Fibroblast of skin of left biceps (primary cell): ENCODE measurements at places on chromosomes 13 and 19.

DNA sequence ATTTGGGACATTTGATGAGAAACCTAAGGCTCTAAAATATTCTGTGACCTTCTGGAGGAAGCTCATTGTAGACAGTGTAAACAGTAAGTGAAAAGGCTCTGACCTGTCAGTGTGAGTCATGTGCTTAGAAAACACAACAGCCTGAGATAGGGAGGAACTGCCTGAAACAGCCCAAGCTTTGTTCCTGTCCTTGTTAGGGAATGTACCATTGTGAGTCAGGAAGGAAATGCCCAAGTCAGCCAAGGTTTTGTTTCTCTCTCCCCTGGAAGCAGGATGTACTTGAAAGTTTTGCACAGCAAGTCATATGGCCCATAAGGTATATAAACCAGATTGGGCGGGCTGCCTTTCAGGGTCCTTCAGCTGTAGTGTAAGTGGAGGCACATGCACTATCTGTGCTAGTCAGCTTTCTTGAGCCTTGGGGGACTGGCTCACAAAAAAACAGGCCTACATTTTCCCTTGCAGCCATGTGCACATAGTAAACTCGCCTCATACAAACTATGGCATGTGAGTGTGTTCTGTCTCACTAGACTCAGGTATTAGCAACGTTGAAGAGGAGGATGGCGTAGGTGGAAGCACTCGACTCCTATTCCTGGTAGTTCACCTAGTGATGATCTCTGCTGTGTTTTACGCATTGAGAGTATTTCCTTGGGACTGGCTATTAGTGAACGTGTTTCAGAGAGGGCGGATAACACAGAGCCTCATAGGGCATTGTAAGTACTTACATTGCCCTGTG, 141.2 kb upstream of the KLHL1 start:
- no peak for DNase-seq

- no peak for DNase-seq
These were observed 77.8 kb downstream of the TEX29 start for GRCh38 chr13:111398196-111398595.

DNA sequence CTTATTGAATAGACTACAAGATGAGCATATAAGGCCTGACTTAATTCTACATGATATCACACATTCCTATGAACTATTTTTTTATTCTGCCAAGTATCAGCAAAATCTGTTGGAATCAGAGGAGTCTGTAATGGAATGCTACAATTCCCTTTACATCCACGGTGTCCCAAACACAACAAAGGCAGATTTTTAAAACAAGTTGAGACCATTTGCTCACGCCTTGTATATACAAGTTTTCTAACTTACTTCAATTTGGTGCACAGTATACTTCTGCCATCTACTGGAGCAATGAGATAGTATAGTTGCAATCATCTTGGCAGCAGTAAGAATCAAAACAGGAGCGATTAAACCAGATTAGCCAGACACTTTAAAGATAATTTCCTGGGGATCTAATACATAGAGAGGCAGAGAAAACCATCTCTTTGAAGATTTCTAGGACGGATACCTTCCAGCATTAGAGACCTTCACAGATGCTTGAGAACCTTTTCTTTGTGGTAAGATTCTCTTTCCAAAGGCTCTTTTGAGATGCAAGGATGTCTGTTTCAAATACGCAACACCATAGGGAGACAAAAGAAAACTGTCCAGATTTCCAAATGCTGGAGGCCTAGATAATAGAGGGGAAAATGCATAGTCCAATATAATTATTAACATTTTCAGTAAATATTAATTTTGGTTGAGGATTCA, 302.0 kb upstream of the MIR17HG start:
- DNase-seq = no peak

DNA sequence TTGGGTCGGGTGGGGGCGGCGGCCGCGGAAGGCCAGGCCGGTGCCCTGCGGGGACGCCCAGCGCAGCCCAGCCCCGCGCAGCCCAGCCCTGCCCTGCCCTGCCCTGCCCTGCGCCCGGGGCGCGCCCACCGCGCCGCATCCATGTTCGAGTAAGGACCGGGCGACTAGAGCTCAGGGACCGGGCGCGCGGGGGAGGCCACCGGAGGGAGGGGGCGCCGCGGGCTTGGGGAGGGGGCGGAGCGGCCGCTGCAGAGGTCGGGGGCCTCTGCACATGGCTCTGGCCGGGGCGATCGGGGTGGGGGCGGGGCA, 169 bp downstream of the GRAMD1A start:
- DNase-seq = no peak

GRCh38 chr13:32134241-32135055, 102.9 kb downstream of the FRY start:
- DNase-seq = no peak

- DNase-seq = no peak
These were observed 808.9 kb downstream of the DIAPH3 start for GRCh38 chr13:59354665-59355369.

GRCh38 chr19:30225676-30226463, 146.3 kb upstream of the ZNF536 start:
- DNase-seq = no peak

DNA sequence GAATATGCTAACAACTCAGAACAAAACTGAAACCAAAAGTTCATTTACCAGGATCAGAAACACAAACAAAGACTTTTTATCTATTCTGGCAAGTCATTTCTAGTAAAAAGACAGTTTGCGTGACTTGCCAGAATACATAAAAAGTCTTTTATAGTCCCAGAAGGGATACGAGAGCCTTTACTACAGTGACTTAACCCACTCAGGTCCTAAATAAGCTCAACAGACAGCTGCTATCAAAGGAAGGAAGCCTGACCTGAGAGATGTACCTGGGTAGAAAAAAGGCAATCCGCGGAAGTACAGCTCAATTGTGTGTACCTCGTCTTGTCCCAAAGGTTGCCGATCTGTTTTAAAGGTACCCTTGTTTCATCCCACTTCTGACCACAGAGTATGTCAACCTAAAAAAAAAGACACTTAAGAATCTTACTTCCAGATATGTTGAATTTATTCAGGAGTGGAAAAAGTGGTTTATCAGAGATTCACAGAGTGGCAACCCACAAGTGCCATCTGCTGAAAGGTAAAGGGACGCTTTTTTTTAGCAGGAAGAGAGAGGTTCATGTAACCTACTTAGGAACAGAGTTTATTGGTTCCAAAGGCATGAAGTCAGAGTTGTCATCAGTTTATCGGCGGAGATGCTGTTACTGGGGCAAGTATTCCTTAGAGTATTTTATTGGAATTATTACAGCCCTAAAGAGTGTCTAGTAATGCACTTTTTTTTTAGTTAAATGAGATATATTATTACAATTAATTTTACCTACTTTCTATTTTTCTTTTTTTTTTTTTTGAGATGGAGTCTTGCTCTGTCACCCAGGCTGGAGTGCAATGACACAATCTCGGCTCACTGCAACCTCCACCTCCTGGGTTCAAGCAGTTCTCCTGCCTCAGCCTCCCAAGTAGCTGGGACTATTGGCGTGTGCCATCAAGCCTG, 69.7 kb upstream of the C1QTNF9B start:
- no peak for DNase-seq

DNA sequence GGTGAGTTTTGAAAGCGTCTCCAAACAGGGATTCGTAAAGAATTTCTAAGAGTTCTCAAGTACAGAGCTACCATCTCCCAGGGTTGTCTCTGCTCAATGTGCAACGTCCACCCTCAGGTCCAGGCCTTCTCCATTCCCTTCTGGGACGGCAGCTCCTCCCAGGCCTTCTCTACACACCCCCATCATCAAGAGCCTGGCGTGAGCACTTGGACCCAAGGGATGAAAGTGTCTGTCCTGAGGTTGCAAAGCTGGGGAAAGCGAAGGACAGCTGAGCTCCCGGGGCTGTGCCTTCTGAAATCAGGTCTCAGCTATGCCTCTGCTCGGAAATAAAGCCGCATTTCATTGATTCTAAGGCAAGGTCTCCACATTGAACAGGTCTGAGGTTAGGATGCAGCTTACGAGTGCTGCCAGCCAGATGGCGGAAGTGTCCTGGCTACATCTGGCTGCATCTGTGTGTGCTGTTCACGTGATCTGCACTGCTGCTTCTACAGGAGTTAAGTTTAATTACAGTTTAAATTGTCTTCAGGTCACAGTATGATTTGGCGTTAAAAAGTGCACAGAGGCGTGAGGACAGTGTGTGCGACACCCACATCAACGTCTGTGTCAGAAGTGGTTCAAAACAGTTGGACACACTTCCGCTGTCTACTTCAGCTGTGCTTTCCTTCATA, 27.0 kb upstream of the MIER2 start:
- DNase-seq = no peak

DNA sequence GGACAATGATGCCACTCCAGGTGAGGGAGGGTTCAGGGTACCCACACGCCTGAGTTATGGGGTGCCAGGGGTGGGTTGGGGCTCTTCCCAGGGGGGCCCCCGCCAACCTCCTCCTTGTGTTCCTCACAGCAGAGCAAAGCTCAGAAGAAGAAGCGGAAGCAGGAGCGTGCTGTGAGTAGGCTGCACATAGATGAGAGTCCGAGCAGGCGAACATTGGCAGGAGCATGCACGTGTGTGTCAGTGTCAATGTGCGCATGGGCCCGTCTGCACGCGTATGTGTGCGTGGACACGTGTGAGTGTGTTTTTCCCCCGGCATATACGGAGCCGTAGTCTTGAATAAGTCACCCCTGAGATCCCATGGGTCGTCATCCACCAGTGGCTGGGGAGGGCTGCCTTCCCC, 12.4 kb upstream of the USE1 start:
- no peak for DNase-seq

GRCh38 chr19:45439190-45439568, 15.5 kb upstream of the ERCC1 start:
- no peak for DNase-seq

- DNase-seq = no peak
These were observed 97.6 kb upstream of the MIR17HG start for GRCh38 chr13:91249861-91250260.

DNA sequence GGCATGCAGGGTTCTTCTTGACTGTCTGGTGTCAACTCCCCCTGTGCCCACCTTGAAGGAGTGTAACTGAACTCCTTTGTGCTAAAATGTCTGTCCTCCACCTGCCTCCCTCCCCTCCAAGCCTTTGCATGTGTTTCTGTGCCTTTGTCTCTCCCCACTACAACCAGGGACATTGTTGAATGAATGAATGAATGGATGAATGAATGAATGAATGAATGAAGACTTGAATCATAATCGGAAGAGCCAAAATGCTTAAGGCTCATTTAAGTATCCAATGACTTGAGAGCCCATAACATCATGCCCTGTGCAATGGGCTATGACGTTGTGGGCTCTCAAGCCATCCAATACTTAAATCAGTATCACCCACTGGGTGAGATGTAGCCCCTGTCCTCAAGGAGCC, 9.0 kb upstream of the GPR183 start:
- DNase-seq = no peak

DNA sequence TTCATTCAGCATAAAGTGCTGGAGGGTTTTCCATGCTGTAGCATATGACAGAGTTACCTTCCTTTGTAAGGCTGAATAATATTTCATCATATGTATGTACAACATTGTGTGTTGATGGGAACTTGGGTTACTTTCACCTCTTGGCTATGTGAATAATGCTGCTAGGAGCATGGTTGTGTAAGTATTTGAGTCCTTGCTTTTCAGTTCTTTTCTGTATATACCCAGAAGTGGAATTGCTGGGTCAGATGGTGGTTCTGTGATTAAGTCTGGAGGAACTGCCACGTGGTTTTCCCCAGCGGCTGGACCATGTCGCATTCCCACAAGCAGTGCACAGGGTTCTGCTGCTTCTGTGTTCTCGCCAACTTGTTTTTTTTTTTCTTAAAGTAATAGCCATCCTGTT, 101.2 kb upstream of the TEX29 start:
- DNase-seq = peak; percentile 26

DNA sequence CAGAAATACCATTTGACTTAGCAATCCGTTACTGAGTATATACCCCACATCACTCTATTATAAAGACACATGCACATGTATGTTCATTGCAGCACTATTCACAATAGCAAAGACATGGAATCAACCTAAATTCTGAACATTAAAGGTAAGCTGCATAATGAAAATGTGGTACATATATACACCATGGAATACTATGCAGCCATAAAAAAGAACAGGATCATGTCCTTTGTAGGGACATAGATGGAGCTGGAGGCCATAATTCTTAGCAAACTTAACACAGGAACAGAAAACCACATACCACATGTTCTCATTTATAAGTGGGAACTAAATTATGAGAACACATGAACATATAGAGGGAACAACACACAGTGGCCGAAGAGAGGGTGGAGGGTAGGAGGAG, 85.2 kb downstream of the NDFIP2 start:
- DNase-seq = no peak

- peak; percentile 66 for DNase-seq
These were observed 5.2 kb upstream of the ZNF579 start for GRCh38 chr19:55585658-55586339.

DNA sequence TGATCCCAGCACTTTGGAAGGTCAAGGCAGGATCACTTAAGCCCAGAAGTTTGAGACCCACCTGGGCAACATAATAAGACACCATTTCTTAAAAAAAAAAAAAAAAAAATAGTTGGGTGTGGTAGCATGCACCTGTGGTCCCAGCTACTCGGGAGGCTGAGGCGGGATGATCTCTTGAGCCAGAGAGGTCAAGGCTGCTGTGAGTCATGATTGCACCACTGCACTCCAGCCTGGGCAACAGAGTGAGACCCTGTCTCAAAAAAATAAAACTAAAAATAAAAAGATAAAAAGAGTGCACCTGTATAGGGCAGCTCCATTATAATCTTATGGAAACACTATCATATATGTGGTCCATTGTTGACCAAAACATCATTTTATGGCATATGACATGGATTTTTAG, 25.5 kb upstream of the STARD13 start:
- DNase-seq = no peak

- DNase-seq = no peak
These were observed 21.4 kb downstream of the GAS6 start for GRCh38 chr13:113842336-113843062.

DNA sequence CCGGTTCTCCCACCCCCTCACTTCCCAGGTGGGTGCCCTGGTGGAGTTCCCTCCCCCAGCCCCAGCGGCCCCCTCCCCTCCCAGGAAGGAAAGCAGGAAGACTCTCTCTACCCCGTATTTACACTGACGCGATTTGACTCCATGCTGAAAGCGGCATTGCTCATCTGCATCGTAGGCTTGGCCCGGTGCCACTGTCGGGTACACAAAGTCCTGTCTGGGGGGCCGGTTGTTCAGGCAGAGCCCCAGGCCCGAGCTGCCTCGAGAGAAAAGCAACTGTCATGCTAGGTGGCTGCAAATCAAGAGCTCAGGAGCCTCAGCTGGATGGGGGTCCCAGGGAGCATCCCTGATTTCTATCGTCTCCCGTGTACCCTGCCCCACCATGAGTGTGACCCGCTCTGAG, 14.9 kb downstream of the ADAMTS10 start:
- DNase-seq = no peak

- DNase-seq = no peak
These were observed 35.8 kb downstream of the LATS2 start for GRCh38 chr13:21025539-21025938.

- peak; percentile 69 for DNase-seq
These were observed 44.9 kb downstream of the ZNF823 start for GRCh38 chr19:11693505-11694499.

DNA sequence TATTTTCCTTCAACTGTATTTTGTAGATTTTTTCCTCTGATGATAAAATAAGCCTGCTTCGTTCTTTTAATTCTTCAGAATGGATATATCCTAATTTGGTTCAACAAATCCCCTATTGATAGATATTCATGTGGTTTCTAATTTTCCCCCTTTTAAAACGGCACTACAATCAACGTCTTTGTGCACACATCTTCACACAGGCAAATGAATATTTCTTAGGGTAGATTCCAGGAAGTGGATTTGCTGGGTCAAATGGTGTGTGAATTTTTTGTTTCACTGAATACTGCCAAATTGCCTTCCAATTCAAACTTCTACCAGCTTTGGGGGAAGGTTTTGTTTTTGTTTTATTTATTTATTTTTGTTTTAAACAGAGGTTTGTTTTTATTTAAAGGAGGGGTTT, 287.2 kb downstream of the FOXO1 start:
- no peak for DNase-seq

GRCh38 chr13:110697842-110698241, 8.1 kb downstream of the CARS2 start:
- DNase-seq = no peak
